ENCODE measurements at places on chromosomes 6 and 20. TPM values are rescaled to one million over a fixed set of nuclear protein-coding genes. Genes with fewer than 3 reads are reported as not detected.
A peak's percentile ranks its signal among the peaks of the same experiment; 100 is the strongest.

DNA sequence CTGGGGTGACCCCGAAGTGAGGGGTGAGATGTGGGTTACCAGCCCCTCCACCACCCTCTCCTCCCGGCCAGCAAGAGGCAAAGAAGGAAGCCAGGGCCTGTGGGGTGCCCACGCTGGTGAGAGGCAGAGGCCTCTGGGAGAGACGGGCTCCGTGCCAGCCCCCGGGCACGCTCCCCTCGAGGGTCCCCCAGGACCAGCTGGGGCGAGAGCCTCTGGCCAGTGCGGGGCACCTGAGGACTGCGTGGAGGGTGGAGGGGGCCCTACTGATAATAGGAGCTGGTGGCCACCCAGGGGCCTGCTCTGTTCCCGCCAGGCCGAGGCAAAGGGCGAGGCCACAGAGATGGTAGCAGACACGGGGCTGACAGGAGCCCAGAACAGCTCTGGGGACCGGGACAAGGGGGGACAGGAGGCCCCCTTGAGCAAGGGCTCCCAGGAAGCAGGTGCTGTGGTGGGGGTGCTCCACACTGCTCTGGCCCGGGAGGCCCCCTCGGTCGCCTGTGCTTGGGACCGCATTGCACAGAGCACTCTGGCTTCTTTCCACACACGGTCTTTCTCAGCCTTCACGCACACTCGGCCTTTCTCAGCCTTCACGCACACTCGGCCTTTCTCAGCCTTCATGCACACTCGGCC lies 226.9 kb downstream of the TTLL2 start:
- no peaks in the 10 kb centered on the region for H3K36me3 ChIP-seq
- H3K27ac ChIP-seq: no peak overlapping the region
- H3K27me3 ChIP-seq: no peaks in the 10 kb centered on the region
- no peak for DNase-seq
- H3K4me1 ChIP-seq: no peaks in the 10 kb centered on the region

- no peak for DNase-seq
- peaks cover 13% of the 10 kb centered on the region for H3K4me1 ChIP-seq
- no peaks in the 10 kb centered on the region for H3K36me3 ChIP-seq
These were observed 149.1 kb downstream of the ZDHHC14 start for GRCh38 chr6:157530126-157530525.

The HAO1 gene
- total RNA-seq: not detected

GRCh38 chr20:50408526-50409364 lies 101.4 kb upstream of the PTPN1 start:
- no peak for DNase-seq
- peaks cover 4% of the 10 kb centered on the region for H3K36me3 ChIP-seq
- no peaks in the 10 kb centered on the region for H3K27me3 ChIP-seq
- H3K4me3 ChIP-seq: no peak overlapping the region
- H3K27ac ChIP-seq: no peak overlapping the region
- 0 out of 2 replicates have a peak, but pooled peaks cover 2% of the 10 kb centered on the region for H3K4me1 ChIP-seq

The PRR18 gene
- 0.11 TPM for total RNA-seq

DNA sequence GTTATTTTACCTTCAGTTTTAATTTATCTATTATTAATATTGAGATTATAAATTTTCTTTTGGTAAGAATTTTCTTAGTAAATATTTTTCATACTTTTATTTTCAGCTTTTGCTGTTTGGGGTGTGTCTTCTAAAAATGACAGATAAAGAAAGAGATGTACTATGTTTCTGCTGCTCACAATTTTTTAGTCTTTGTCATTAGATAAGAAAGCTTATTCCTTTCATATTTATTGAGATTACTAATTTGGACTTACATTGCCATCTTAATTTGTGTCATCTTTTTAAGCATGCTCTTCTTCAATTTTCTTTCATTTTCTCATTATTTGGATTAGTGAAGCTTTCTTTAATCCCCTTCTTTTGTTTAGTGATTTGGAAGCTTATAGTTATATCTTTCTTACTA lies 13.6 kb upstream of the PHACTR2 start:
- DNase-seq: no peak
- no peak overlapping the region for H3K4me3 ChIP-seq
- H3K36me3 ChIP-seq: peaks cover 21% of the 10 kb centered on the region
- no peaks in the 10 kb centered on the region for H3K4me1 ChIP-seq

- H3K27ac ChIP-seq: peak overlapping the region; percentile 91
- H3K4me1 ChIP-seq: peaks cover 21% of the 10 kb centered on the region
- DNase-seq: peak; percentile 64
- H3K27me3 ChIP-seq: no peaks in the 10 kb centered on the region
These were observed 5.1 kb downstream of the C6orf132 start for GRCh38 chr6:42137194-42137753.

DNA sequence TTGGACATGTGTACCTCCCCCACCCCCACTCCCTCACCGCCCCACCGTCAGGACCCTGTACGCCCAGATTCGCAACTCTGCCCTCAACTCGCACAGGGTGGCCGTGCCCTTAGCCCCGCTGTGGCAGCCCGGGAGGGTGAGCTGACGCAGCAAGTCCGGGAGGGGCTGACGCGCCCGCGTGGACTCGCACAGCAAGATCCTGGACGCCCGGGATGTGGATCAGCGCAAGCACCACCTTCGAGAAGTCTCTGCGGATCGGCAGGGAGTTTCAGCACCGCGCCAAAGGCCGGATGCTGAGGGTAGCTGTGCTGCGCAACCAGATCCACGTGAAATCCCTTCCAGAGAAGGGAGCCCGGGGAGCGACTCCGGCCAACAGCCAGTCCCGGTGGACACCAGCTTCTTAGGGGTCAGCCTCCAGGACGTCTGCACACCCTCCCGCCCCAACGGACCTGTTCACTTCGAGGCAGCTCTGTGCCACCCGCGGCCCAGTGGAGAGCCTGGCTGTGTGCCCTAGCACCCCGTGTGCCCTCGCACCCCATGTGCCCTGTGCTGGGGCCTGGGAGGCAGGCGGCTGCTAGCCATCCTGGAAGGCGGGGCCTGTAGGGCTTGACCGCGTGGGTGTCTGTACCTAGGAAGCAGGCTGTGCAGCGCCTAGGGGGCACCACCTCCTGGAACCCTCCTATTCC lies 6.7 kb upstream of the GJA10 start:
- no peaks in the 10 kb centered on the region for H3K36me3 ChIP-seq
- no peak overlapping the region for H3K4me3 ChIP-seq
- H3K4me1 ChIP-seq: no peaks in the 10 kb centered on the region
- H3K27me3 ChIP-seq: no peaks in the 10 kb centered on the region
- peak; percentile 58 for DNase-seq
- H3K27ac ChIP-seq: no peak overlapping the region

The PXMP4 gene
- total RNA-seq: 5.7 TPM

The MYT1 gene
- total RNA-seq: 0.79 TPM

- no peak for DNase-seq
- no peak overlapping the region for H3K27ac ChIP-seq
- no peaks in the 10 kb centered on the region for H3K27me3 ChIP-seq
- no peaks in the 10 kb centered on the region for H3K4me1 ChIP-seq
- H3K36me3 ChIP-seq: no peaks in the 10 kb centered on the region
These were observed 374.8 kb upstream of the EPHA7 start for GRCh38 chr6:93794166-93794565.

DNA sequence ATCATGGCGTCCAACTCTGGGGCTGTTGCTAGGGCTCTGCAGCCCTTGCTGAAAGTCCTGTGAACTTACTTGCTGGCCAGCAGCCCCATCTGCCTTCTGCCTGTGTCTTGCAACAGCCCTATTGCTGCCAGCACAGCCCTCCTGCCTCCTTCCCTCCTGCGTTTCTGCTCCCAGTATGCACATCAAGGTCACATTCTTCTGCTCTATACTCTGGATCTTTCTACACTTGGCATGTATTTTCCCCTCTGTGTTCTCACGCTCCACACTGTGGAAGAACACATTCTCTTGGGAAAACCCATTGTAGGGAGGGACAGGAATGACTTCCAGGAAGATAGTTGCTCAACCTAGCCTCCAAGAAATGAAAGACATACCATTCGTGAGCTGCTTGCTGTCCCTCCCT lies 80.9 kb upstream of the PHACTR2 start:
- no peak overlapping the region for H3K4me3 ChIP-seq
- no peak overlapping the region for H3K27ac ChIP-seq
- no peak for DNase-seq
- no peaks in the 10 kb centered on the region for H3K27me3 ChIP-seq
- H3K4me1 ChIP-seq: 0 out of 2 replicates have a peak, but pooled peaks cover 3% of the 10 kb centered on the region

GRCh38 chr20:12287575-12287974 lies 369.9 kb downstream of the BTBD3 start:
- no peak overlapping the region for H3K4me3 ChIP-seq
- H3K27ac ChIP-seq: no peak overlapping the region
- no peaks in the 10 kb centered on the region for H3K27me3 ChIP-seq

DNA sequence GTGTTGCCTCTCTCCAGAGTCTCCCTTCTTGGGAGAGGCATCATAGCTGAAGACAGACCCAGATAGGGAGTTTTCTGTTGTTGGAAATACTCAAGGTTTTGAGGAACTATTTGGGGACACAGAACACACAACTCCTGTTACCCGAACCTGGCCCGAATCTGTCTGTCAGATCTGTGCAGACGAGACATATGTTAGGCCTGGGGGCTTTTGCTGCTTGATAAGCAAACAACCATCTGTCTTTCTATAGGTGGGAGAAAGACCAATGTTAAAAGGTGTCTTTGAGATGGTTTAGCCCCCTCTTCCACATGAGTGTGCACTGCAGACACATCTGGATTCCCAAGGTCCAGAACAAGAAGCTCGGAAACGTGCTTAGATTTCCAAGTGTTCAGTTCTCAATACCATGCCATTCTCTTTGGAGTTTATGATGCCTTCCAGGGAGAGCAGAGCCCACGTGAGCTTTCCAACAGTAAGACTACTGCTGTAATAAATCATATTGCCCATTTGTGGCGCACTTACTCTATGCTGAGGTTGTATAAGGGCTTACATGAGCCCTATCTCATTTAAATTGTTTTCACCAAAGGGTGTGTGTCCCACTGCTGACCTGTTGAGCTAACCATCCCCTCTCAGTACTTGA lies 3.8 kb upstream of the STX16 start:
- H3K4me3 ChIP-seq: no peak overlapping the region
- H3K27me3 ChIP-seq: no peaks in the 10 kb centered on the region
- no peak for DNase-seq
- H3K4me1 ChIP-seq: no peaks in the 10 kb centered on the region
- peaks cover 2% of the 10 kb centered on the region for H3K36me3 ChIP-seq

GRCh38 chr20:62219992-62220665 lies at the start of gene HRH3:
Gene HRH3 (minus strand): TSS chr20:62220278. CDS start chr20:62219970, 308 bp downstream.
- DNase-seq: peak; percentile 82
- H3K27ac ChIP-seq: no peak within 1 kb of the TSS
- H3K36me3 ChIP-seq: no peaks in the 10 kb centered on the region
- H3K4me3 ChIP-seq: peak within 1 kb of the TSS; percentile 55
- no peaks in the 10 kb centered on the region for H3K4me1 ChIP-seq

DNA sequence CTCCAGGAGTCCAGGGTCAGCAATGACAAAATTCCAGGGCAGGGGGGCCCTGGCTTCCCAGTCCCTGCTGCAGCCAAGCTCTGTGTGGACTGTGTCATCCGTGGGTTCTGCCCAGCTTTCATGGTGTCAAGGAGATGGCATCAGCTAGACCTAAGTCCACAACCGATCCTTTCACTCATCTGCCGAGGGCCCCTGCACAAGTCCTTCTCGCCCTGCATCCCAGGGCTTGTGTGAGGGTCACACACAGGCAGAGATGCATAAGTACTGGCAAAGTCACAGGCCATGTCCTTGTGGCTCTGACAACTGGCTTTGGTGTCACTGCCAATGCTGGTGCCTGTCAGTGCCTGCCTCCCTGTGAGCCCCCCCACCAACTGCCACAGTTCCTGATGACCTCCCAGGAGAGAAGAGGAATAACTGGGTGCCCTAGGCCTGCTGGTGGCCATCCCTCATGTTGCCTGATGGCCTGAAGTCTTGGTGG lies 181.4 kb upstream of the CST7 start:
- no peaks in the 10 kb centered on the region for H3K27me3 ChIP-seq
- H3K36me3 ChIP-seq: no peaks in the 10 kb centered on the region
- H3K4me3 ChIP-seq: no peak overlapping the region
- H3K4me1 ChIP-seq: no peaks in the 10 kb centered on the region
- no peak overlapping the region for H3K27ac ChIP-seq

GRCh38 chr6:131721161-131721560 lies 10.3 kb upstream of the CTAGE9 start:
- no peaks in the 10 kb centered on the region for H3K36me3 ChIP-seq
- H3K27me3 ChIP-seq: no peaks in the 10 kb centered on the region
- no peaks in the 10 kb centered on the region for H3K4me1 ChIP-seq

DNA sequence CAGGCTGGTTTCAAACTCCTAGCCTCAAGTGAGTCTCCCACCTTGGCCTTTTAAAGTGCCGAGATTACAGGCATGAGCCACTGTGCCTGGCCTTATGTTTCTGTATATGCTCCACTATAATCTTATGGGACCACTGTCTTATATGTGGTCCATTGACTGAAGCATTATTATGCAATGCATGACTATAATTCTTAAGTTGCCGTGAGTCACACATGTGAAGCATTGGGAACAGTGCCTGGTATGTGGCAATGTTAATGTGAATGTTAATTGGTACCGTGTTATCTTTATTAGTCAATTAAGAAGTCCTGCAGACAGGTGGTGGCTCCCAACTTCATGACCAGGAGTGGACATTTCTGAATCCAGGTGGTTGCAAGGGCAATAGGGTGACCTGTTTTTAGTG lies 14.7 kb upstream of the ASXL1 start:
- H3K4me3 ChIP-seq: no peak overlapping the region
- no peaks in the 10 kb centered on the region for H3K36me3 ChIP-seq
- H3K27me3 ChIP-seq: no peaks in the 10 kb centered on the region
- DNase-seq: no peak
- H3K4me1 ChIP-seq: peaks cover 3% of the 10 kb centered on the region

DNA sequence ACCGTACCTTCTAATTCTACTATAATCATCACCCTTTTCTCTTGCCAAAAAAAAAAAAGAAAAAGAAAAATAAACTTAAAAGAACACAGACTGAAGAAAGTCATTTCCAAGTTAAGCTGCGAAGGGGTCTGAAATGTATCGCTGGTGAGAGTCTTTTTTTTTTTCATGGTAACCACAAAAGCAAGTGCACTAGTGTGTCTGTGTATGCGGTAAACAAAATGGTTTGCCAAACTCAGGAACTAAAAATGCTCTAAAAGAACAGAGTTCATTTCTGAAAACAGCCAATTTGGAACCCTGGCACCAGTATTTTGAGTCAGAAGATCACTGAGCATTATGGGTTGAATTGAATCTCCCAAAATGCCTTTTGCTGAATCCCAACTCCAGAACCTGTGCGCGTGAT lies 46.6 kb downstream of the CDH4 start:
- DNase-seq: no peak
- H3K27me3 ChIP-seq: no peaks in the 10 kb centered on the region
- no peaks in the 10 kb centered on the region for H3K36me3 ChIP-seq
- H3K27ac ChIP-seq: no peak overlapping the region

The HCK gene
- 1.8 TPM for total RNA-seq

DNA sequence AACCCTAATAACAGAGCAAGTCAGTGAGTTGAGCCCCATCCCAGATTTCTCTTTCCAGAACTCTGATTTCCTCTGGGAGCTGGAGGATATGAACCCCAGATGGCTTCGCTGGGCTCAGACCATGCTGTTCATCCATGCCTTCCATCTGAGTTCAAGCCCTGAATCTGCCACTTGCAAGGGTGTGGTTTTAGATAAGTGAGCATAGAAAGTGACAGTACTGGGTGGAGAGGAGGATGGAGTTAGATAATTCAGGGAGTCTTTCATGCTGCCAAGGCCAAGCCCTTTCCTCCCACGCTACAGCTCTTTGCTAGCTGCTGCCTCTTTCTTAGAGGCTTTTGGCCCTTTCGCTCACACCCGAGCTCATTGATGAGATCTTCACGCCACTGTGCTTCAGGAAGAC lies 57.2 kb upstream of the MAFB start:
- no peak overlapping the region for H3K4me3 ChIP-seq
- no peaks in the 10 kb centered on the region for H3K36me3 ChIP-seq
- no peak overlapping the region for H3K27ac ChIP-seq
- no peak for DNase-seq
- no peaks in the 10 kb centered on the region for H3K4me1 ChIP-seq
